Stimulated activated CD4-positive, alpha-beta T cell treated with anti-CD3 and anti-CD28 coated beads, Interleukin-2, amount 100 ng/mL, for 4 hours (primary cell): ENCODE measurements at places on chromosomes 12 and 14.

- no peak for DNase-seq
These were observed 318.8 kb downstream of the NAV3 start for GRCh38 chr12:78149459-78149858.

GRCh38 chr12:124277394-124278241, 17.3 kb upstream of the RFLNA start:
- no peak for DNase-seq

- no peak for DNase-seq
These were observed 9.6 kb downstream of the RDH16 start for GRCh38 chr12:56947633-56948456.

GRCh38 chr12:82855872-82856271, 169.2 kb downstream of the TMTC2 start:
- DNase-seq, result no peak

DNA sequence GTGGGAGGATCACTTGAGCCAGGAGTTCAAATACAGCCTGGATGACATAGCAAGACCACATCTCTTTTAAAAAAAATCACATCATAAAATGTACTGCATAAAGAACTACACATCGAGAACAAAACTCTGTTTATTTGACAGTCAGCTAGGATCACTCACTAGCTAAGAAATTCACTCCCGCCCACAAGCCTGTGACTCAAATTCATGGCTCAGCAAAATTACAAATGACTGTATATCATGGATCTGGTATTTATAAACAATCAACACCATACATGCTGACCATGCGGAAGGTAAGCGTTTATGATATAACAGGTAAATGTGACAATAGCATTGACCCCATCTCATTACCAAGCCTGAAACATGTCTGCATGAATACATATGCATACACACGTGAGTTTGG, 206.5 kb downstream of the EFCAB11 start:
- no peak for DNase-seq

DNA sequence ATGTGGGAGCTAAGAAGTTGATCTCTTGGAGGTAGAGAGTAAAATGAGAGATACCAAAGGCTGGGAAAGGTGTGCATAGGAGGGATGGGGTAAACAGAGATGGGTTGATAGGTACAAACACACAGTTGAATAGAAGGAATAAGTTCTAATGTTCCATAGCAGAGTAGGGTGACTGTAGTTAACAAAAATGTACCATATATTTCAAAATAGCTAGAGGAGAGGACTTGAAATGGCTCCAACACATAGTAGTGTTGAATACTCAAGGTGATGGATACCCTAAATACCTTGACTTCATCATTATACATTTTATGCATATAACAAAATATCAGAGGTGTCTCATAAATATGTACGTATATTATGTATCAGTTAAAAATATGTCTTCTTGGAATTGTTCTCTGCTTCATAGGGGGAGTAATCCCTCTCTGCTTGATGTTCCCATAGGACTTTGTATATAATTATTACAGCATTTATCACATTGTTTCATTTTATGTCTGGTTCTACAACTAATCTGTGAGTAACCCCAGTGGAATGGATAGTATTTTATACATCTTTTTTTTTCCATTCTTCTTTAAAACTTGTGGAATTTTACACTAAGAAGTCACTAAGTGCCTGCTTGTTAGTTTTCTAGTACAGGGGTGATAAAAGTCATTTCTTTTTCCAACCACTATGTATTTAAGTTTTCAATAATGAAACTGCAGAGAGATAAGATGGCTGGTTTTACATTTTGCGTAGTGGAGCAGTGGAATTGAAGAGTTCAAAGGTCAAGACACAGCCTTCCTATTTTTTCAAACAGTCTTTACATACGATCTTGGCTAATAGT, 1940.0 kb upstream of the SEL1L start:
- DNase-seq, result no peak

- no peak for DNase-seq
These were observed 142.7 kb downstream of the CHST11 start for GRCh38 chr12:104599272-104600035.

- no peak for DNase-seq
These were observed 50.4 kb downstream of the CHGA start for GRCh38 chr14:92973261-92973797.

DNA sequence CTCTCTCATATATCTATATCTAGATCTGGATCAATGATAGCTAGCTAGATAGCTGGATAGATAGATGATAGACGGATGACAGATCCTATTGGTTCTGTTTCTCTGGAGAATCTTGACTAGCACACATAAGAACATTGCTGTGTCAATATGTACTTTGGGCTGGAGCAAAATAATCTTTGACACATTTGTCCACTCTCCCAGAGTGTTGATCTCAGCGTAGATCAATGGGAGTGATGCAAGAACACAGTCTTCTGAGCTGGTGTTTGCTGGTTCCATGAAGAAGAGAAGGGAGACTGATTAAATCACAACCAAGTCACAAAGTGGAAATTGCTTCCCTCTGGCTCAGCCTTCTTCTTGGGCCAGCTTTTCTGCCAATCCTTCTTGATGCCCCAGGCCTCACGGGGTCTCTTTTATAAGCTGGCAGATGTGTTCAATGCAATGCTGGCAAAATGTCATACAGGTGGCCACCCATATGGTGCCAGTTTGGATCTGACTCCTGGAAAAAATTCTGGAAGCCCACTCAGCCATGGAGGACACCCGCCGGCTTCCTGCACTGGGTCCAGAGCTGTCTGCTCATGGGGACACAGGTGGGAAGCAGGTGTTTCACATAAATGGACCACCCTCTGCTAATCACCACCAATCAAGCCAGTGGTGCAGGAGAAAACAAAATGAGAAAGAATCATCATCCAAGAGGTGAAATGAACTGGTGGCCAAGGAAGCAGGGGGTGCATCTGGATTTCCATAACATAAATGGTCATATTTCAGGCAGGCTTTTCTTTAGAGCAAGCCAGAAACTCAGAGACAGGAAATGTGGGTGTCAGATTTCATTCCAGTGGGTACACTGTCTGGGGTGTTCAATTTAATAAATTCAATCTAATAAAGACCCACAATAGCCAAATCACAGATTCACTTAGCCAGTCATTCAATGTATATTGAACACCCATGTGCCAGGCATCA, 310.3 kb downstream of the DPF3 start:
- DNase-seq, result no peak

DNA sequence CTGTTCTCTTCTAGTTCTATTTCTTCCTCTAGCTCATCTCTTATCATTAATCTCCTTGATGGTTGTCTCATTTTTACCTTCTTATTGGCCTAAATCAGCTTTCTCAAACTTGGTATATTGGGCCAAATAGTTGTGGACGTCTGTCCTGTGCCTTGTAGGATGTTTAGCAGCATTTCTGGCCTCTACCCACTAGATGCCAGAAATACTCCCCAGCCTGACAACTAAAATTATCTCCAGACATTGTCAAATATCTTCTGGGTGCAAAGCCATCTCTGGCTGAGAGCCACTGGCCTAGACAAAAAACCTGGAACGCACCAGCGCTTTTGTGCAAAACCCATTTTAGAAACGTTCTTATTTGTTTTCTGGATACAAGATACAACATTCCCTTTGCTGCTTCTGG, 38.8 kb upstream of the LRRC10 start:
- no peak for DNase-seq

DNA sequence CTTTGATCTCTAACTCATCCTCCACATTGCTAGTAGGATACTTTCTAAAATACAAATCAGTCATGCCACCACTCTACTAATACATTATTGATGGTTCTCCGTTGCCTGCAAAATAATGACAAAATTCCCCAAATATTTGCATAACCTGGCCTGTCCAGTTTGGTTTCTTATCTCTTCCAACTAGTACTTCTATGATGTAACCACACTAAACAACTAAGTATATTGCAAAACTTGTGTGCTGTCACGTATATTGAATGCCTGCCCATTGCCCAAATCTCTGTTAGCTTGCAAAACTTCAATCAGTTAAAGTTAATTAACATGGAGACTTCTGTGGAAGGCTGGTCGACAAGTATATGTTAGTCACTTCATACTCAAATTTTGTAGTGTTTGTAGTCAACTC, 6.5 kb downstream of the OR6C74 start:
- no peak for DNase-seq

DNA sequence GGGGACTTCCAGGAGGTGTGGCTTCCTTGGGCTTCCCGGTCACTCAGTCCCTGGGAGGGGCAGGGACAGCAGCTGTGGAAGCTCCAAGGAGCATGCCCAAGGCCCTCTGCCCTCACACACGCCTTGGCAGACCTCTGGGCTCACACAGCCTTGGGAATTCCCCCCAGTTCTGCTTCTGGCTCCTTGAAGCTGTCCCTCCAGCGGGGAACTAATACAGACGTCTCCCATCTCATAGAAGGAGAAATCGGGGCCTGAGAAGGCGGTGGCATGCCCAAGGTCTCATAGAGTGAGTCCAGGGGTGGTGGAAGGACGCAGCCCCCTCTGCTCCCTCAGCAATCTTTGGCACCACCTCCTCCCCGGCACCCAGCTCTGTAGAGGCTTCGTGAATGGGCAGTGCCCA, 15.7 kb upstream of the TMEM119 start:
- DNase-seq, result no peak
